ENCODE measurements at places on chromosomes 2 and 18. TPM values are rescaled to one million over a fixed set of nuclear protein-coding genes. Genes with fewer than 3 reads are reported as not detected.
A peak's percentile ranks its signal among the peaks of the same experiment; 100 is the strongest.

The NCOA1 gene
- total RNA-seq, result 26.2 TPM

The CHRND gene
- not detected for total RNA-seq

- no peak for DNase-seq
These were observed 59.4 kb downstream of the OSR1 start for GRCh38 chr2:19299032-19299431.

DNA sequence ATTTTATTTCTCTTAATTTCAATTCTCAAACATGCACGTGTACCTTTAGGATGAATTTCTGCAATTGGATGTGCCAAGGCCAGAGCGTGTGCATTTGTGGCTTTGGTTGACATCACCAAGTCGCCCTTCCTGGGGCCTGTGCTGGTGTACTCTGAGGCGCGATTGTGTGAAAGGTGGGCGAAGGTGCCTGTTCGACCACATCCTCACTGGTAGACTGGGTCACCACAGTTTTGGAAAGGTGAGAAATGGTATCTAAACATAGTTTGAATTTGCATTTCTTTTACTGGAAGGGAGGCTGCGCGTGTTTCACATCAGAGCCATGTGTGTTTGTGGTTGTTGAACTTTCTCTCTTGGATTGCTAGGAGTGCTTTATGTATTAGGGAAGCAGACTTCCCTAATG lies 89.8 kb downstream of the LDLRAD4 start:
- DNase-seq, result peak; percentile 68

GRCh38 chr2:217467331-217467730 lies 535.5 kb downstream of the TNS1 start:
- DNase-seq, result no peak

GRCh38 chr2:39377226-39377939 lies 59.7 kb downstream of the MAP4K3 start:
- DNase-seq, result peak; percentile 43

The COLEC11 gene
- 0.32 TPM for total RNA-seq

DNA sequence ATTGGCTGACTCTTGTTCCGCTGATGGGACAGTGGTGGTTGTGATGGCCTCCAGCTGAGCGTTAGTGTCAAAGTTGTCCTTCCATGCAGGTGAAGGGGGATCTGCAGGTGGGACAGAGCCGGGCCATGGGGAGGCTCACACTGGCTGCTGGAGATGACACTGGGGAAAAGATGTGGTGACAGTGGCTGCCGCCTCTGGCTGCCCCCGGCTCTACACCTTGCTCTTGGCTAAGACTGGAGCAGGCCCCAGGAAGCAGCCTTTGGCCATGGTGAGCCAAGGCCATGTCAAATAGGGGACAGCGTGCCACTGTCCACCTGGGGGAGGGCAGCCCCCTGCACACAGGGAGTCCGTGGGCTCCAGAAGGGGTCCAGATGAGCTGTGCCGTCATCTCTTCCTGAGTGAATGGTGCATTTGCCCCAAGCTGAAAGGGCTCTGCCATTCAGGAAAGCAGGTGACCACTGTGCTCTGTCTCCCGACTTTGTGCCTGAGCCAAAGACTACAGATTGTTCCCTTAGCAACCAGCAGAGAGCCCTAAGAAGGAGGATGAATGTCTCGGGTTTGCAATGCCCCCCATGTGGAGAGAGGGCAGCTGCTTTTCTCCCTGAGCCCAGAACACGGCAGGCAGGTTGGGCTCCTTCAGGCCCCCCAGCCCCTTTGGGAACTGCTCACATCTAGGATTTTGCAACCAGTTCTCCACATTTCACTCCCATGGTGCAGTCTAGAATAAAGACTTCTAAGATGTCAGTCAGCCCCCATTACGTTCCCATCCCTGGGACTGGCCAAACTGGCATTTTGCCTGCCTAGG lies 79.1 kb upstream of the BCL2L11 start:
- DNase-seq, result no peak

The PLEK gene
- total RNA-seq, result 31.8 TPM

- DNase-seq, result no peak
These were observed 86.3 kb upstream of the LRRTM4 start for GRCh38 chr2:77608510-77608909.

DNA sequence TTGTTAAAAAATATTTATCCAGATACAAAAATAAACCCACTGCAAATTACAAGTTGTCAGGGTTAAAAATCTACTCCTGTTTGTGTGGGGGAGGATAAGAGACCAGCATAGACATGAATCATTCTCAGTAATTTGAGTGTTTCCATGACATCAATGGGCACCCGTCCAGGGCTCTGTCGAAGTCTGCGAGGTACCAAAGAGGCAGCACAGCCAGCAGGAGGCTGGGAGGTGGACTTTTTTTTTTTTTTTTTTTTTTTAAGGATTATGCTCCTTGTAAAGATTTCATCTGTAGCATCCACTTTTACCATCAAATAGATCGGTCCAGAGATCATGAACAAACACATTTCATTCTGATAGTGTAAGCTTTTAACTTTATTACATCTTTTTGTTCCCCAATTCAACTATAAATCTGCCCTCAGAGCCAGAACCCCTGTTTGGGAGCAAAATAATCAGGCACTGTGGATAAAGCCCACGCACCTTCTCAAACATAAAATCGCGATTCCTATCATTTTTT lies 182.0 kb downstream of the TCF4 start:
- no peak for DNase-seq

The EML6 gene
- 1.5 TPM for total RNA-seq

- no peak for DNase-seq
These were observed 110.9 kb downstream of the ROCK1 start for GRCh38 chr18:21000667-21001066.

GRCh38 chr18:44852818-44853217 lies 172.1 kb downstream of the SETBP1 start:
- DNase-seq, result no peak

GRCh38 chr2:186751790-186752189 lies 57.9 kb downstream of the FAM171B start:
- no peak for DNase-seq

The CFAP53 gene
- 0.16 TPM for total RNA-seq

DNA sequence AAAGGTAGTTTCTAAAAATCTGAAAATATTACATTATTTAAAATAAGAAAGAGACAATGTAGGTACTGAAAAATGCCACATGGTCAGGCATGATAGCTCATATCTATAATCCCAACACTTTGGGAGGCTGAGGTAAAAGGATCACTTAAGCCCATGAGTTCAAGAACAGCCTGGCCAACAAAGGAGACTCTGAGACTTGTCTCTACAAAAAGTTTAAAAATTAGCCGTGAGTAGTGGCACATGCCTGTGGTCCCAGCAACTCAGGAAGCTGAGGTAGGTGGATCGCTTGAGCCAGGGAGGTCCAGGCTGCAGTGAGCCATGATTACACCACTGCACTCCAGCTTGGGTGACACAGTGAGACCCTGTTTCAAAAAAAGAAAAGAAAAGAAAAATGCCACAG lies 21.8 kb downstream of the ATAD2B start:
- DNase-seq, result no peak

DNA sequence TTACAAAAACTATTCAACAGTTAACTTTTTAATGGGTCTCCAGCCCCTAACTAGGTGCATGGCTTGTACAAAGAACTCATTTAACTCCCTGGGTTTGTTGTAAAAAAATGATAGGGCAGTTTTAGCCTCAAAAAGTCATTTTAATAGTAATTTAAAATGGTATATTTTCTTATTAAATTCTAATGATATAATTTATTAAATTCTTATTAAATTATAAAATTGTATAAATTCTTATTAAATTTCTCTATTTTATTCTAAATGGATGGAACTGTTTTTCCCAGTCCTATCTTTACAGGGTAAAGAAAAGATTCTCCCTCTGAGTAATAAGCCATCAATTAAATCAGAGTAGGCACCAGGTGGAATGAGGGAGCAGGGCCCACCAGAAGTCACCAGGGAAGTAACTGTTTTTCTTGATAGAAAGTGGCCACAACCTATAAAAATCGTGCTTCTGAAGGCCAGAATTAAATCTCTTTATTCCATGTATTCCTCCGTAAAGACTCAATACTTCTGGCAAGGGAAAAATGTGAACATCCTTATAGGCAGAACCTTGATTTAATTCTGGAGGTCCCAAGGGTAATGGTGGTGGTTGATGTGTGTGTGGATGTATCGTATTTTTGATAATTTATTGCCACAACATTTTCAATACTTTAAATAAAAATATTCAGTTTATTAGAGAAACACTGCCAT lies 814 bp downstream of the FKBP7 start:
- DNase-seq, result no peak

GRCh38 chr2:164551519-164551918 lies 69.8 kb downstream of the GRB14 start:
- no peak for DNase-seq

The SP100 gene
- total RNA-seq, result 255 TPM

The BMPR2 gene
- 10.2 TPM for total RNA-seq

DNA sequence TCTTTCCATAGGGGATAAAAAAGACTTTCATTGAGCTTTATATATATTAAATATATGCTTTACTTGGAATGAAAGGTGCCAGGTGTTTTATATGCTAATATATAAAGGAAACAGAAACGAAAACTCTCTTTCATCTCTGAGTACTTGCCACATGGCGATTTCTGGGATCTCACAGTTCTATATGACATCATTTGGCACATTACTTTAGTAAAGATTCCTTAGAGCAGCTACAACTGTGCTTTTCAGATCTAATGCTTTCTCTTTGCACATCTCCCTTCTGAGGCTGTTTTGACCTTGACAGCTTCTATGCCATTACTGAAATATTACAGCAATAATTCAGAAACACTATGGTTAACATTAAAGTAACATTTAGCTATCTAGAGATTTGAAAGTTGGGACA lies 1082.9 kb upstream of the CDH2 start:
- no peak for DNase-seq

DNA sequence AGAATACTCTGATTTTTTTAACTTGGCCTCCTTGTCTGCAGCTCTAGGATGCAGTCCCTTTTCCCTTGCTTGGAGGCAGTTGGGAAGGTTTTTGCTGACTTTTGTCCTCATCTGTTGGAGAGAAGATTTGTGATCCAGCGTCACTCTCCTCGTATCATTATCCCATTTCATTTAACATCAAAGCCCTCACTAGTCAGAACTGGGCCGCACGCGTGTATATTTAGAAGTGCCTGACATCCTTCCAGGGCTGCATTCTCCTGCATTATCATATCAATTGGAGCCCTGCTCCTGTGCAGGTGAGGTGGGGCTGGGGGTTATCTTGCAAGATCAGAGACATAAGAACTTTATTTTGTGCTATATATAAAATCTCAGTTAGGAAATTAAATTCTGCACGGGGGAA lies 435.1 kb upstream of the HS6ST1 start:
- no peak for DNase-seq

The KYNU gene
- not detected for total RNA-seq

The PROM2 gene
- total RNA-seq, result not detected

- DNase-seq, result no peak
These were observed 14.9 kb downstream of the ROCK1 start for GRCh38 chr18:21096760-21097159.

The PDE1A gene
- total RNA-seq, result not detected

The LHCGR gene
- not detected for total RNA-seq

The FAM124B gene
- total RNA-seq, result 0.23 TPM

The CRYGC gene
- not detected for total RNA-seq

- DNase-seq, result no peak
These were observed 7.0 kb downstream of the ZSWIM2 start for GRCh38 chr2:186841940-186842339.

The ADRA2B gene
- total RNA-seq, result 0.09 TPM

The CDH20 gene
- 0.07 TPM for total RNA-seq

DNA sequence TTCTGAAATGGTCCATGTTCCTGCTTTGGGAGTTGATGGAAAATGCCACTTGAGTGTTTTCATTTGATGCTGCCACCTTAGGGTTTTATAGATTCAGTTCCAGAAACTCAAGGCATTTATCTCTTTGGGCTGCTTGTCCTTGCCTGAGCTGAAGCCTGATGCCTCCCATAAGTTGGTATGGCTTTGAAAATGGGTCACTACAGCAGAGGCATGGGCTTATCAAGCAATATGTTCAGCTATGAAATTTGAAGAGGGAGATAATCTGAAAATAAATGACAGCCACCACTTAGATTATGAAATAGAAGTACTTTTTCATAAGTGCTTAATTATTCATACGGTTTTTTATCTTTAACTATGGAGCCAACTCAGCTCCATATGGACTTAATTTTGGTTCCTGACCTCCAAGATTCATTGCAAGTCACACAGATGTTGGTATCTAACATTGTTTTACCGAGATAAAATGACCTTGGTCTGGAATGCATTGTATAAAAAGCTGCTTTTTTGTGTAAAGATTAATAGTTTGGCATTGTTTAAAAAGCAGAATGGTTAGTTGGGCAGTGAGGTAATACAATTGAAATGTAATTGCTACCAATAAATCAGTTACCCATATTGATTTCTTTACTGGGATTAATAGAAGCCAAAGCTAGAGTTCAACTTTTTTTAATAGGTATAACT lies 4.5 kb downstream of the SLC14A1 start:
- no peak for DNase-seq

- DNase-seq, result peak; percentile 62
These were observed 203.0 kb downstream of the SOCS6 start for GRCh38 chr18:70491734-70492348.

DNA sequence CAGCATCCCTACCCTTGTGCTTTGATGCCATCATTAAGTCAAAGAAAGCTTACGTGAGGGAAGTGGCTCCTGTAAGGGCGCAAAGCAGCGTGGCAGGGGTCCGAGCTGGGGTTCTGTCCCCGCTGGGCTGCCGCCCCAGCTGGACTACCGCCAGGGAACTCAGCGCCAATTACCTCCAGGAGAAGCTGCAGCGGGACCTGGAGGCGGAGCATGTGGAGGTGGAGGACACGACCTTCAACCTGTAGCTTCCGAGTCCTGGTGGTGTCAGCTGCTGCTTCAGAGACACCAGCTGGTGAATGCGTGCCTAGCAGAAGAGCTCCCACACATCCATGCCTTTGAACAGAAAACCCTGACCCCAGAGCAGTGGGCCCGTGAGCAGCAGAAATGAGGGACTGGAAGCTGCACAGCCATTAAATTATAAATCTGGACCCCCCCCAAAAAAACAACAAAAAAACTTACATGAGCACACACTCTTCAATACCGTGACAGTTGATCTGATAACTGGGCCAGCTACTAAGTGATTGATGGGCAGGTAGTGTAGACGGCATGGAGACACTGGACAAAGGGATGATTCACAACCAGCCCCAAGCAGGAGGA lies 20.1 kb upstream of the YES1 start:
- peak; percentile 48 for DNase-seq

DNA sequence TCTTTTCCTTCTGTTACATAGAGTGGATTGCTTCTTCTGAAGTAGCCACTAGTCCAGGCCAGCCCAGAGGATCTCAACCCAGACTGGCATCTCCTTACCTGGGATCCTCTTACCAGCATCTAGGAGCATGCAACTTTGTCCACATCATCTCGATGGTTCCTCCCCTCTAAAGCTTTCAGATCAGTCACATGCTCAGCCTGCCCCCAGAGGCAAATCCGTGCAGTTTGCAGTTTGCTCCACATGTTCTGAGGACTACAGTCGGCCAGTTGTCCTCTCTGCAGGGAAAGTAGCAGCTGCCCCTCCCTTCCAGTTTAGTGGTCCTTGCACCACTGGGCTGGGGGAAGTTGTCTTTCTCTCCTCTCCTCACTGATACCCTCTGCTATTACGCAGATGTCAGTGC lies 259.8 kb upstream of the APCDD1 start:
- DNase-seq, result no peak

DNA sequence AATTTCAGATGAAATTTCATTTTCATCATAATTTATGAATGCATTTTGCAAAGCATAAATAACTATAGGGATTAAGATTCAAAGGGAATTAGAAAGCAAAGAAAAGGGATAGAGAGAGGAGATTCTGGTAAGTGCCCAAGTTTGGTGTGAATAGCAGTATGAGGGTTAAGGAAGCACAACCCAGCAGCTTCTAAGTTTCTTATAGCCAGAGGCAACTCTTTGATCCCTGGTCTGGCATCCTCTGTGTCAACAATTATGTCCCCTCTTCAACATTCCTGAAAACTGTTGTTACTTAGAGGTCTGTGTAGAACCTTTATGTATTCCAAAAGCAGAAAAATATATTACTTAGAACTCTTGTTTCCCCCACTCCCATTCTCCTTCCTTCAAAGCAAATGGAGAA lies 171.6 kb upstream of the SATB2 start:
- no peak for DNase-seq
